Esophagus muscularis mucosa (tissue), 4 donors: ENCODE measurements at places on chromosomes 1 and 21. TPM values are rescaled to one million over a fixed set of nuclear protein-coding genes. Genes with fewer than 3 reads are reported as not detected.
A peak's percentile ranks its signal among the peaks of the same experiment; 100 is the strongest.

INTS3 gene
- total RNA-seq: 32.3 TPM

KRTAP10-3 gene
- not detected for total RNA-seq

PDZK1 gene
- not detected for total RNA-seq

GRCh38 chr1:156838972-156839371 lies 19.9 kb downstream of the INSRR start:
- H3K4me1 ChIP-seq: no peaks in the 10 kb centered on the region
- no peaks in the 10 kb centered on the region for H3K36me3 ChIP-seq
- no peak overlapping the region for H3K4me3 ChIP-seq
- H3K27me3 ChIP-seq: no peaks in the 10 kb centered on the region
- DNase-seq: no peak

GRCh38 chr1:93566227-93566626 lies 115.4 kb downstream of the BCAR3 start:
- no peak for DNase-seq
- no peak overlapping the region for H3K4me3 ChIP-seq
- peaks cover 33% of the 10 kb centered on the region for H3K36me3 ChIP-seq
- H3K4me1 ChIP-seq: peaks cover 25% of the 10 kb centered on the region
- H3K27ac ChIP-seq: peak overlapping the region; percentile 52

DNA sequence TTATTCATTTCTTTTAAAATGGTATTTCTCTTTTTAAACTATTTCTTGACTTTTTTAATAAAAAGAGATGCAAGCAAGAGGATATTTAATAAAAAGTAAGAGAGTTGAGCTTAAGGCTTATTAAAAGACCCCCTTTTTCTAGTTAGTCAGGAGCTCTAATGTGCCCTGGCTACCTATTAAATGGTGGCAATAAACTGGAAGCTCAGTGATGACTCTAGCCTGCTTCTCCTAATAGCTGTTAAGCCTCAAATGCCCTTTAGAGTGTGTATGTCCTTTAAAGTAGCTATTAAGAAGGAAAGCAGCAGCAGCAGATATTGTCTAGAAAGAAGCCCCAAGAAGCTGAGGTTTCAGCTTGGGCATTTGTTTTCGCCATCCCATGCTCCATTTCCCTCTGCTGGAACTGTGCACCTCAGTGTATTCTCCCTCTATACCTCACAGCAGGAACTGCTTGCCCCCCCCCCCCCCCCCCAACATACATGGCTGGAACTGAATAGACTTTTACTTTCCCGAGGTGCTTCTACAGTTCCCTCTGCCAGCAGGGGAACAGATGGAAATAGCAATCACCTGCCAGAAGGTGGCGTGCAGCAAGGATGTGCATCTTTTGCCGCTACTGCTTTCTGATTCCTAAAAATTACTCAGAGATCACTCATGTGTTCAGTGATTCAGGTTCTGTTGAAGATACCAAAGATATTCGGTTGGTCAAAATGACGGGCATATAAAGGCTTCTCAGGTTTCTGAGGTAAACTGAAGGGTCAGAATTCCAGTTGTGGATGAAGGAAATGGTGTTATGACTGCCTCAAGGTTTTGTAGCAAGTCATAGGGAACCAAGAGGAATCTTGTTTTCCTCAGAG lies 2.5 kb downstream of the RGS4 start:
- H3K36me3 ChIP-seq: no peaks in the 10 kb centered on the region
- H3K27me3 ChIP-seq: no peaks in the 10 kb centered on the region
- H3K4me1 ChIP-seq: peaks cover 43% of the 10 kb centered on the region
- no peak for DNase-seq
- H3K4me3 ChIP-seq: peak overlapping the region; percentile 55

DNA sequence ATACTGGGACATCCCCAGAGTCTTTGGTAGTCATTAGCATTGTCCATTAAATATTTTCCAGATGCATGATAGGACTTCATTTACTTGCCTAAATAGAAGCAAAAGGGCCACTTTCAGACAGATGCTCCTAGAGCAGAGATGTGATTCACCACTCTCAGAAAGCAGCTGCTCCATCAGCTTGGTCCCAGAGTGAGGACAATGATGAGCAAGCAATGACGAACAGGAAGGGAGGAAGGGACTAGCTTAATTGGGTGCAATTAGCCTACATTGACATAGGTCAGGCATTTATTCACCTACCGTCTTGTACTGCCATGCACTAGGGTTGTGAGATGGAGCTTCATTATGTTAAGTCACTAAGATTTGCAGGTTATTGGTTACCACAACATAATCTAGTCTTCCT lies 85.1 kb upstream of the PLXNA2 start:
- no peak overlapping the region for H3K27ac ChIP-seq
- H3K36me3 ChIP-seq: no peaks in the 10 kb centered on the region
- DNase-seq: no peak
- H3K27me3 ChIP-seq: no peaks in the 10 kb centered on the region
- no peak overlapping the region for H3K4me3 ChIP-seq

GRCh38 chr1:157963713-157964112 lies 29.7 kb upstream of the KIRREL1 start:
- H3K4me1 ChIP-seq: no peaks in the 10 kb centered on the region
- H3K4me3 ChIP-seq: no peak overlapping the region
- no peaks in the 10 kb centered on the region for H3K36me3 ChIP-seq

DNA sequence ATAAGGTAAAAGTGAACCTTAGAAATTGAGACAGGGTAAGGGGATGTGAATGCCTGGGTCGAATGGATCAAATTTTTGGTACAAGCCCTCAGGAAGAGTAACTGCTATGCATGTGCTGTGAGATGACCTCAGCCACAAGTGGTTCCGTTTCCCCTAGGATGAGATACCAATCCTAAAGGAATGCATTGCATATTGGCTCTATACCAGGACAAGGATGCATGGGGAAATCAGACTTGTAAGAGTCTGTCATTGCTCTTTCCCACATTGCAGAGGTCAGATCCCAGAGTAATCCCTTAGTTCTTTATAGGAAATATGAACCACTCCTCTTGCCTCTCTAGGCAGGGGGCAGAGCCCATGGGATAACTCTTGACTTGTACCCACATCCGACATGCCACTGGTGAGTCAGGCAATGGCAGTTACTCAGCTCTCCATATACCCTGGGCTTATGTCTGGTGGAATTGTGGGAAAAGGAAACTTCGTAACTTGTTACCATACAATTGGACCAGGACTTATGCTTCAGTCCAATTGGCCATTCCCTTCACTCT lies 428.3 kb upstream of the ZRANB2 start:
- H3K36me3 ChIP-seq: no peaks in the 10 kb centered on the region
- H3K27ac ChIP-seq: no peak overlapping the region
- no peaks in the 10 kb centered on the region for H3K4me1 ChIP-seq
- DNase-seq: no peak
- H3K4me3 ChIP-seq: no peak overlapping the region
- no peaks in the 10 kb centered on the region for H3K27me3 ChIP-seq
